ENCODE measurements at places on chromosomes 12 and 14.

DNA sequence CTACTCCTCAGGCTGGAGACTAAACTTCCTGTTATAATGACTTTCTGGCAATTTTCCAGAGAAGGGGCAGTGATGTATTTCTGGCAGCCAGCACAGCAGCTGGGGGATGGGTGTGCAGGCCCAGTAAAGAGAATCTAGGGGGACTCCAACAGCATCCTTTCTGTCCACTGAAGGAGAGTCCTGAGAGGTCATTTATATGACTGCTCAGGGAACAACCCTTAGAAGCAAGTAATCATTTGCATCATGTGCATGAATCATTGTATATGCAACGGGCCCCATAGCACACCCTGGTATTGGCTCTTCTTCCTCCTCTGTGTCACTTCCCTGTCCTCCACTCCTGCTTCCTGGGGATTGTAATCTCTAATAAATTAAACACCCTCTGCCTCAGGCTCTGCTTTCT, 493.8 kb downstream of the RPS29 start:
- DNase-seq: no peak

DNA sequence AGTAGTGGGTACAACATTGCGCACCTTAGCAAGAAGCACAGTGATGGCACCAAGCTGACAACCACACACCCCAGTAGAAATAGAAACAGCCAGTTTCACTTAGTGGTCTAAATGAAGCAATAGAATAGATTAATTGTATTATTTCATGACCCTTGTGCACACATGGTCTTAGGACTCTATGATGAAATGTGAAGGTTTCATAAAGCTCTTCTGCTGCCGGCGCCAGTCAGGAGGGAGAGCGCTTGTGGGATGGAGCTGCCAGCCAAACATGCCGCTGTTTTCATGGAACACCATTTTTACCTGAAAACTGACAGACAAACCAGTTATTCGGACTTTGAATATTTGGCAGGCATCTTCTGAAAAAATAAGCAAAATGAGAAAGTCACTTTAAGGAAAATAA, 100.0 kb downstream of the PPP2R5C start:
- no peak for DNase-seq

DNA sequence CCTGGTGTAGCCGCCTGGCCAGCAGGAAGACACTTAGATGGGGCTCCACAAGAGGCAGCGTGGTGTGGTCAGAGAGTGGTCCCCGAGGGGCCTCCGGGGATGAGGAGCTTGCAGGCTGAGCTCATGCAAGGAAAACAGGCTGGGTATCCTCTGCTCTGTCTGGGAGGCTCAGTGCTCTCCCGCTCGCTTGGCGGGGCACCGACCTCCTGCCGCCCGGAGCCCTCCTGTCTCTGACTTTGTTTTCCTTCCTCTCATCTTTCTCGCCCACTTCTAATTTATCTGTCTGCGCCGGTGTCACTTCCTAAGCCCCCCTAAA, 31.3 kb upstream of the DLK1 start:
- no peak for DNase-seq

DNA sequence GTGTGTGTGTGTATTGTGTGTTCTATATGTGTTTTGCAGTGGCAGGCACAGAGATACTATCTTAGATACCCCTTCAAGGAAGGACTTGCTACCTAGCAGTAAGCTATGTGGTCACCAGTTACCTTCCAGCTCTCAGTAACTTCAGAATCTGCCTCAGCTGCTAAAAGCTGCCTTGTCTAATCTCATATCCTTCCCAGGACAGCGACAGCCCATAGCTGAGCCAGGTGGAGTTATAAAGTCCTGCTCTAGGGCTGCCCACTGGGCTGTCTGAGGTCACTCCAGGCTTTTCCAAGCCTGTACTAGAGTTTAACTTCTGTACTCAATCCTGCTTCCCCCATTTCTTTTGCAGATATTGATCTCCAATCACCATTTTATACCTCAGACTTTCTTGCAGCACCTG, 942.6 kb downstream of the GALC start:
- DNase-seq: no peak

DNA sequence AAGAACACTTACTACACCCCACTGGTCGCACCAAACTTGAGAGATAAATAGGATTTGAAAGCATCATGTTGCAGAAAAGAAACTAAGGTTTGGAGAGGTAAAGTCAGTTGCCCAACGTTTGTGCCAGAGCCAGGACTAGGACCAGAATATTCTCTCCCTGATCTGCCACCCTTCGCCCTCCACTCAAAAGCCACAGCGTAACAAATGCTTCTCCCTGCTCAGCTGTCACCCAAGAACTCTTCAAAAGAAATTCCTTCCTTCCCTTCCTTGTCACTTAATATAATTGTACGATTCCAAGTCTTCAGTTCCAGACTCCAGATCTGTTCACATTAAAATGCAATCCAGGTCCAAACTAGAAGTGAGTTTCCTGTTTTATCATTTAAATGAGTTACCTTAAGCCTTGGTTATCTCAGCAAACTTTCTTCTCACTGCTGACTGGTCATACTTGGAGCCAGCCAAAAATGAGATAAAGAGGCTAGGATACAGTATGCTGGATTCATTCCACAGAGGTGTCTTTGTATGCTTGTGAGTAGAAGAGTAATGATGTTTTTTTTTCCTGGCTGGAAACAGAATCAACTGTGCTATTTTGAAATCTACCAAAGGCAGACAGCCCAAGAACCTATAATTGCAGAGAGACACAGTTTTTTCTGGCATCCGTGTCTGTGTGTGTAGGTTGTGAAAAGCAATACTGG, 12.8 kb upstream of the PPFIBP1 start:
- no peak for DNase-seq

DNA sequence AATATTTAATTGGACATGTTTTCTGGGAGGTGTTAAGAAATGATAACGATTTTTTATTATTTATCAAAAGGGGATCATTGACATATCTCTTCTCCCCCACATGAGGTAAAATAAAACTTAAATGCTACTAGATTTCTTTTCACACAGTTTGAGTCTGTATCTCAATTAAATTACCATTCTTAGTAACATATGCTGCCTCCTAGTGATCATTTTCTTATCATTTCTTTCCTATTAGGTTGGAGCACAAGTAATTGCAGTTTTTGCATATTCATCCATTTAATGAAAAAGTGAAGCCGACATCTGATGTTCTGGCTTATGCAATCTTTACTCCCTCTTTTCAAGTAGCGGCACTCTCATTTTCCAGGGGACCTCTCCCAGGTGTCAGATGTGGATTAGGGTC, 24.9 kb downstream of the PUS7L start:
- no peak for DNase-seq

DNA sequence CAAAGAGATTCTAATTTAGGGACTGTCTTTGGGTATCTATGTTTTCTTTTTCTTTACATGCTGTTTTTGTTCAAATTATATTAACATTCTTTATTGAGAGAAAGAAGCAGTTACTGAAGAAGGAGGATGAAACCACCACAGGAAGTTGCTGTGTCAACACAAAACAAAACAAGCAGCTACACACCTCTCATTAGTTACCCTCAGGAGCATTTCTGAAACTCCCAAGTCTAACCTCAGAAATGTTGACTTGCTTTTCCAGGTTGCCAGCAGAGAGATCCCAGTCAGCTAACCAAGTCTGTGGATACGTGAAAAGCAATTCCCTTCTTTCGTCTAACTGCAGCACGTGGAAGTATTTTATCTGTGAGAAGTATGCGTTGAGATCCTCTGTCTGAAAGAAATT, 33.5 kb downstream of the CLEC1A start:
- DNase-seq: no peak

DNA sequence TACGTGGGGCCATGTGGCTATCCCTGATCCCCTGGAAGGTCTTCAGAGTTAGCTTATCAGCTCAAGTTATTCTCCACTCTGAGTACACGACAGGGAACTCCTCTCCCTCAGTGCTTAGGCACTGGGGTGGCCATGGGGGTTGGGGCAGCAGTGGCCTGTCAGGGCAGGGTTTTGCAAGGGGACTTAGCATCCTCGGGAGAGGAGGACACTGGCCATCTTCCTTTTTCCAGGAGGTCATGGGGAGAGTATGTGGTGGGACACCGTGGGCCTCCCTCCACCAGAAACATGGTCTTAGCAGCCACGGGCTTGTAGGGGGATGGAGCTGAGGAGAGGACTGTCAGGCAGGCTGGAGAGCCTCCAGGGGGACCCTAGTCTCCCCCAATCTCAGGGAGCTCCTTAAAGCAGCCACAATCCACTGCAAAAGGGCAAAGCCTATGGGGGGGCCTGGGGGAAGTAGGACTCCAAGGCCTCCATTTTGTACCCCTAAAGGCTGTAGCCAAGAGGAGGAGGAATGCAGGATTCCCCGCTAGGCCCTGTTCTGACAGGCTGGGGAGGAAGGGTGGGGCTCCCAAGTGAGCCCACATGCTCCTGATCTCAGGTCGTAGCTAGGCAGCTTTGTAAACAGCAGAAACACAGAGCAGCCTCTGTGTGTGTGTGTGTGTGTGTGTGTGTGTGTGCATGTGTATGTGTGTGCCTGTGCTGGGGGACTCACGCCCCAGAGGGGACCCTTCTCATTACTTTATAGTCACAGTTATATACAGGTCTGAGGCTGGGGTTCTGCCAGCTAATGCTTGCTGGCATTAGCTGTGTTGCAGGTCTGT, 36.6 kb downstream of the KRT80 start:
- DNase-seq: no peak

DNA sequence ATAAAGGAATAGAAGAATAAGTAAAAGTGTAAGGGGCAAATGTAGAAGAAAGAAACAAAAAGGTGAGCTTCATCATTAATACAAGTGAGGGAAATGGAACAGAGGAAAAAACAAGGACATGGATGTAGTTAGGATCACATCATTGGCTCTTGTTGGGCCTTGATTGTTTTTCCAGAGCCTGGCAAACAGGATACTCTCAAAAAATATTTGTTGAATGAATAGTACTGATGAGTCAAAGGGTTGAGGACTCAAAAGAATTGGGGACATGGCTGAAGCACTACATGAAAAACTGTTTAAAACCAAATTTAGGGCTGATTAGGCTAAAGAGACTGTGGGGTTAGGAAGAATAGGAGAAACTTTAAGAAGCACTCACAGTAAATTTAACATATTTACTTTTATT, 11.4 kb upstream of the SRP54 start:
- no peak for DNase-seq

GRCh38 chr12:61554268-61555008, 705.8 kb upstream of the USP15 start:
- DNase-seq: no peak

DNA sequence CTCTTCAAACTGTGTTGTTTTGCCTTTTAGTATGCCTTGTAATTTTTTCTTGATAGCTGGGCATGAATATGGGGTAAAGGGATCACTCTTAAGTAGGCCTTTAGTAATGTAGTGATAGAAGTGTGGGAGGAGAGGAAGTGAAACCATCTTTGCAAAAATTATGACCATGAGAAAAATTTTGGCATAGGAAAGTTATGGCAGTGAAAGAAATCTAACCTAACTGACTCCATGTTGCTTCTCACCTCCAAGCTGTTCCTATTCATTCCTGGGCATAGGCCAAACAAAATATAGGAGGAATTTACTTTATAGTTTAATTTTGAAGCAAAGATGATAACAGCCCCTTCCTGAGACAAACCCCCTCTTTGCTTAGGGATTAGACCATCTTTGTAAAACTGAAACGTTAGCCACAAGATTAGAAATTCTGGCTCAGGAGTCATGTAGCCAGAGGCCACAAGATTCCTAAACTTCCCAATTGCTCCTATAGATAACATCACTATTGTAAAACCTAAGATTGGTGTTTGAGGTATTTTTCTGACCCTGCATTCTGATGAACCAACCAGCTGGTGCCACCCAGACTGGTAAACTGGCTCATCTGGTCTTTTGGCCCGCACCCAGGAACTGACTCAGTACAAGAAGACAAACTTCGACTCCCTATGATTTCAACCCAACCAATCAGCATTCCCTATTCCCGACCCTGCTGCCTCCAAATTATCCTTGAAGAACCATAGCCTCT, 45.8 kb downstream of the CRADD start:
- no peak for DNase-seq

GRCh38 chr14:103869406-103870143, 22.2 kb upstream of the PPP1R13B start:
- DNase-seq: no peak

DNA sequence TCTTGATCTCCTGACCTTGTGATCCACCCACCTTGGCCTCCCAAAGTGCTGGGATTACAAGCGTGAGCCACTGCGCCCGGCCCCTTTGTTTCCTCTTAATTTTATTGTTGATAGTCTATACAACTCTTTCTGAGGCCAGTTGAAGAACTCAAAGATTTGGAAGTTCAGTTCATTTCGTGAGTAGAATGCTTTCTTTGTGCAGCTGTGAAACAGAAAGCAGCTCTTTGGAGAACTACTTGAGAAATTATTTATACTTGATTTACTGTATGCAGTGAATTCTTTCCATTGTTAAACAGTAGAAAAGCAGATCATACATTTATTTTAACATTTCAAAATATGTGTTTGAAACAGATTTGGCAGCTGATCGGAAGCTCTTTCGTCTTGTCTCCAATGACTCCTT, 69.3 kb downstream of the PCNX1 start:
- DNase-seq: no peak

DNA sequence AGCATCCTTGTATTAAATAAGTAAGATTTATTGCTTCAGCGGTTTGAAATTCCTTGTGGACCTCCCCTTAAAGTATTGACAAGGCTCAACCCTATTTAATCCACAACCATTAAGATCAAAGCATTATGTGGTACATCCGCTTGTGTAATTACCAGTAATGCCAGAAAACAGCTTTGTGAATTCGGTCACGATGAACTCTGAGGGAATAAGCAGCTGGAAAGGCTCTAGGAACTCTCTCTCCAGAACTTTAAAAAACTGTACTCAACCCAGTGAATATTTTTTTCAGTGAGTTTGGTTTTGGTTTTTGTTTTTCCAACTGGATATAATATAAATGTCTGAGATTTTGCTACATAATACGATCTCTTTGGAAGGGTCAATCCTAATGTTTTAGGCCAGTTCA, 49.3 kb upstream of the DIO2 start:
- DNase-seq: no peak

GRCh38 chr14:22131749-22132476, 457.1 kb downstream of the DAD1 start:
- peak; percentile 11 for DNase-seq

DNA sequence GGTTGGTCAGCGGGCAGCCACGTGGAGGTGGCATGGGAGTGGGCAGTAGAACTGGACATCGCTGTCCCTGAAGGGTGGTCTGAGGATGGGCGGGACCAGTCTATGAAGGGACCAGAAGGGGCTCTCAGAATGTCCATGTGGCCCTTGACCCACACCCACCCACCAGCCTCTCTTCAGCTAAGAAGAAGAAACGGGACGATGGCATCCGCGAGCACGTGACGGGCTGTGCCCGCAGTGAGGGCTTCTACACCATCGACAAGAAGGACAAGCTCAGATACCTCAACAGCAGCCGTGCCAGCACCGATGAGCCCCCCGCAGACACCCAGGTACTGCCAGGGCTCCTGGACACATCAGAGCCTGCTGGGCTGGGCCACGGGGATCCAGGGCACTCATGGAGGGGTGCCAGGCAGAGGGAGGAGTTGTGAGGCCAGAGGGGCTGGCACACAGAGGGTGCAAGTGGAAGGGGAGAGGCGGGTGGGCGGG, 21.3 kb downstream of the SETD1B start:
- no peak for DNase-seq

Measured in stimulated activated CD4-positive, alpha-beta T cell treated with anti-CD3 and anti-CD28 coated beads, Interleukin-1b, Interleukin-23, amount 100 ng/mL, for 48 hours (primary cell).